ENCODE measurements at places on chromosomes 5 and 9.

DNA sequence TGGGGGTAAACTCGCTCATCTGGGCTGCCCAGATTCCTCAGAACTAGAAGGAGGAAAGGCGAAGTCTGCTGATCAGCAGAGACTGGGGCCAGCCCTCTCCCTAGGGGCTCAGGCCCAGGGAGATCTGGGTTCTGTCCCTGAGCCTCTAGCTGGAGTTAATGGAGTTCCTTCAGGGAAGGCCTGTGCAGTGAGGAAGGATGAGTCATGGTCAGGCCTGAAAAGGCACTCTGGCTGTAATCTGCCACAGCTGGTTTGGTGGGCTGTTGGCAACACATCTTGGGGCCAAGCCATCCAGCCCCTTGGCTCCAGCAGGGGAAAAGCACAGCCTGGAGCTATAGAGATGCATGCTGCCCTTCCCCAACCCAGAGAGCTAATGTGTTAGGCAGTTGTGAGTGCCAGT is 459.6 kb downstream of the PRELID2 start:
- no peak for DNase-seq

GRCh38 chr5:142876817-142877216 is 106.6 kb downstream of the ARHGAP26 start:
- DNase-seq, result no peak

- DNase-seq, result no peak
Measured at GRCh38 chr9:124218987-124219461, 38.7 kb upstream of the NEK6 start.

- DNase-seq, result peak; percentile 20
Measured at GRCh38 chr9:36738318-36738976, 165.8 kb downstream of the MELK start.

- no peak for DNase-seq
Measured at GRCh38 chr5:159497221-159497620, 166.9 kb upstream of the IL12B start.

DNA sequence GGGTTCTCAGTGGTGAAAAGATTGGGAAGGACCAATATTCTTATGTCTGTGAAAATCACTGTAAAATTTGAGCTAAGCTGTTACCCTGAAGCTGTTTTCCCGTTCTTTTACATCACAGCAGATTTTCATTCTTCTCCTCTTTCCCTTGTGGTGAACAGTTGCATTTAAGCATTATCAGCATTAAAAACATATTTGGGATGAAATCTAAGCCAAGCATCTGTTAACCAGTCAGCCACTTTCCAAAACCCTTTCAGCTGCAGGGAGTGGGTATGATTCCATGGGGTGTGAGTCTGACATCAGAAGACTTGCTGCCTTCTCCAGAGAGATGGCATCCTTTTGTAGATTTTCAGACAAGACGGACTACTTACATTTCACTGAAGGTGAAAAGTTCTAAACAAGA is 97.2 kb downstream of the TRIO start:
- peak; percentile 36 for DNase-seq

GRCh38 chr5:132540764-132541163 is 2.6 kb downstream of the IL5 start:
- no peak for DNase-seq

GRCh38 chr5:31196309-31196708 is 2.8 kb downstream of the CDH6 start:
- DNase-seq, result peak; percentile 52

DNA sequence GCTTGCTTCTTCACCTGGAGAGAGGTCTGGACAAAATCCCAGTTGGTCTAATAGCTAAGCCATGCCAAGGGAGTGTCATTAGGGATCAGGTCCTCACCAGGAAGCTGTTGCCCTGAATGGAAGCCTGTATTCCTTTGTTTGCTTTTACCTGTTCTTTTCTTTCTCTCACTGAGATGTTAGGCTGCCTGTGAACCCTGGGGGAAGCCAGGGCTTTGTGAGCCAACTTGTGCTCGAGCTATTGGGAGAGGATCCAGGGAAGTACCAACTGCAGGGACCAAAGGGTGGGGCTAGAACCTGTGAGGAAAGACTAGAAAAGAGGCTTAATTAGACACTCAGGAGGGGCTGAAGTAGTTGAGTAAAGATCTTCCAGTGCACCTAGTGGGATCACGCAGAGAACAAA is 451.2 kb upstream of the TLE4 start:
- no peak for DNase-seq

DNA sequence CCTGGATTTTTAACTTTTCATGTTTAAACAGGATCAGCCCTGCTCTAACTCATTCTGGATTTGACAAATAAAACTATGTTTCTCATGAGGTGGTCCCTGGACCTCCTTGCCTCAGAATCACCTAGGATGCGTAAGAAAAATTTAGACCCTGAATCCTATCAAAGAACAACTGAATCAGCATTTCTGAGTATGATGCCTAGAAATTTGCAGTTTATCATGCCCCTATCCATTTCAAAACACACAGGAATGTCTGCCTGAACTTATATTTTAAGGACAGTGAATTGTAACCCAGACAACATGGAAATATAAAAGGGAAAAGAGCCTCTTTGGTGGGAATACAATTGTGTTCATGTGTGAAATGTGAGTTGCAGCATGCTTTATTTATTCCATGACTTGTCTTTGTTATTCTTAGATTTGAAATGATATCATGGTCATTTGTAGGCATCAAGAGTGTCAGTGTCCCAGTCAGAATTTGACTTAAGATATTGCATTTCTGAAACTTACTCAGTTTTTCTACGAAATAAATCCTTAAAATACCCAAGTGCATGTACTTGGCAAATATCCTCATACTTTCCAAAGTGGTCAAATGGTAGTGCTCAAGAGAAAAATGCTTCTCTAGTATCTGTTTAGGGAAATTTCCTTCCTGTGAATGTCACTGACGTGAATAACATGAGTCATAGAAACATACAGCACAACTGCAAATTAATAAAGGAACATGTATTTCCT is 144.3 kb downstream of the GIN1 start:
- peak; percentile 63 for DNase-seq

DNA sequence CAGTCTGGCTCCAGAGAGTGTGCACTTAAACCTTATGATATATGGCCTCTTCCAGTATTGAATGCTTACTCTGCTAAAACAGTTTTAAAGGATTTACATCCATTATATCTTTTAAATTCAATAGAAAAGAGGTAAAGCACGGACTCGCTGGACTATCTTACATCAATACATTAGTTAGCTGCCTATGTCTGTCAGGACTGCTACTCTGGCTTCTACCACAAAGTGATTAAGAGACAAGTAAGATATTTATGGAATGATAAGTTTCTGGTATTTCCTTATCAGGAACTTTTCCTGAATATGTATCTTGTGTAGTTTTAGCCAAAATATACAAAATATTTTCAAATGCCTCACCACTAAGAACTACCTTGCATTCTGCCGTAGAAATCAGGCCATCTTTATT is 295.1 kb downstream of the ISL1 start:
- no peak for DNase-seq

DNA sequence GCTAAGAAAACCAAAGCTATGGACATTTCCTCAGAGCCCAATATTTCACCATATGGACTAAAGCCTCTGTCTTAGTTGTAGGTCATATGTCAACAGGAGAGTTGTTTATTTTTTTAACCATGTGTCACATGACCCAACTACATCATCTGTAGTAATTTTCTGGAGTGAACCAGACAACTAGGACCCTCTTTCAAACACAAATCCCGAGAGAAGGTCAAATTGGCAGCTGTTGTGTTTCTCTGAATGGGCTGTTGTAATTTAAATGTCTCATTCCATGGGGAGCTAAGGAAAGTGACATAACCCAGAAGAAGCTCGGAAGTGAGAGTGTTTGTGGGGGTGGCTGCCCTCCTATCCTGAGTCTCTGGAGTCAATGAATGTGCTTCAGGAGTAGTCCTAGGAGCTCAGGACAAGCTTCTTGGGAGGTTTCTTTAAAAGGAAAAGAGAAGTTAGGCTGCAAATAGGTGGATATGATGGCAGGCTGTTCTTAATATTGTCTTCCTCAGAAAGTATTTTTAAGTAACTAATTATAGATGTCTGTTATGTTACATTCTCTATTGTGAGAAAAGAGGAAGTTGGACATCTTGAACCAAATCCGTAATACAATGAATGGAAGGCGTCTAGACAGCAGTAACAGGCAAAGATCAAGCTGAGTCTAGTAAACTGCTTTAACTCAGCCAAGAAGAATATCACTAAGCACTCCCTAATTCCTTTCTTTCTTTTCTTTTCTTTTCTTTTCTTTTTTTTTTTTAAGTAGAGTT is 50.1 kb downstream of the TMEM167A start:
- DNase-seq, result no peak

DNA sequence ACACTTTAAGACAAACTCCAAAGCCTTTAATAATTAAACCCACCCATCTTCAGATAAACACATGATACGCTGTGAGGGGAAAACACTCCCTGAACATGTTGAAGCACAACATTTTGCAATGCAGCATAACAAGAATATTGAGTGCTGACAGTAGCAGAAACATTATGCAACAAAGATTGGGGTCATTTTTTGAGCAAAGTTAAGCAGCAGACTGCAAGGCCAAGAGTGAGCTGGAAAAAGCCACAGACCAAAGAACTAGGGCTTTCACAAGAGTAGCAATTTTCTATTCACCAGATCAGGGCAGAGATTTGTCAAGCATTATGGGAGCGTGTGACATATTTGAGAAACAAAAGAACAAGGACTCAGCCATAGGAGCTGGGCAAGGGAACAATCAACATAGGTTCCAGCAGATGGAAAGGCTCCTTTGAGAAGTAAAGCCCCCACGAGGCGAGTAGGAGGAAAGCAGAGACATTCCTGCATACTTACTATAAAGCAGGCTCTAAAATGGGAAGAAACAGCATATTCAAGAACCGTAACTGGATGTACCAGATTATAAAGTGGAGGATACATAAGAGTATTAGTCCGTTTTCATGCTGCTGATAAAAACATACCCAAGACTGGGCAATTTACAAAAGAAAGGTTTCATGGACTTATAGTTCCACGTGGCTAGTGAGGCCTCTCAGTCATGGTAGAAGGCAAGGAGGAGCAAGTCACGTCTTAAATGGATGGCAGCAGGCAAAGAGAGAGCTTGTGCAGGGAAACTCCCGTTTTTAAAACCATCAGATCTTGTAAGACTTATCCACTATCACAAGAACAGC is 4.8 kb upstream of the TTC23L start:
- no peak for DNase-seq

DNA sequence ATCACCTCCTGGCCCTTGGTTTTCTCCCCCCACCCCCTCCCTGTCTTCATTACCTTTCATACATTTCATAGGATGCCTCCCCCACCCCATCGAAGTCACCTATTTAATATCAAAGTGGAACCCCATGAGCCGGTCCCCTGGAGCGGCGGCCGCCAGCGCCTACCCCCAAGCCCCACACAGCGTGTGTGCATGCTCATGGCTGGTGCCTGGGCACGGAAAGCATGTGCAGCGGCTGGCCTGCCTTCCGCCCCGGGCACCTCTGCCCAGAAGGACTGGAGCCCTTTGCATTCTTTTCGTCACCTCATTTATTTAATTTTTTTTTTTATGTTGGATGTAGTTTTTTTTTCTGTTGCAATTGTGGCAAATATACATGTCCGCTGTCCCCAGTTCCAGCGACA is 116.2 kb downstream of the WNK2 start:
- no peak for DNase-seq

DNA sequence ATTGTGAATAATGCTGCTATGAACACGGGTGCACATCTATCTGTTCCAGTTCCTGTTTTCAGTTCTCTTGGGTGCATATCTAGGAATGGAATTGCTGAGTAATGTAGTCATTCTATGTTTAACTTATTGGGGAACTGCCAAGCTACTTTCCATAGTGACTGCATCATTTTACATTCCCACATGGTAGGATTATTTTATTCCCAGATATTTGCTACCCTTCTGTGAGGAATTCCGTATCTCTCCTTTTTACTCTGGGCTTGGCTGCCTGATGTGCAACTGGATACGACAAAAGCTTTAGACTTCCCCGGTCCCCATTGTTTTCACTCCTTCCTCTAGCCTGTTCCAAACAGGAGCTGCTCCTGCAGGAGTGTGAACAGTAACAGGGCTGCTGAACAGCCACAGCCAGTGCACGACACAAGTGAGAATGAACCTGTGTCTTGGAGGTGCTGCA is 7.2 kb downstream of the TAS2R1 start:
- DNase-seq, result peak; percentile 84

DNA sequence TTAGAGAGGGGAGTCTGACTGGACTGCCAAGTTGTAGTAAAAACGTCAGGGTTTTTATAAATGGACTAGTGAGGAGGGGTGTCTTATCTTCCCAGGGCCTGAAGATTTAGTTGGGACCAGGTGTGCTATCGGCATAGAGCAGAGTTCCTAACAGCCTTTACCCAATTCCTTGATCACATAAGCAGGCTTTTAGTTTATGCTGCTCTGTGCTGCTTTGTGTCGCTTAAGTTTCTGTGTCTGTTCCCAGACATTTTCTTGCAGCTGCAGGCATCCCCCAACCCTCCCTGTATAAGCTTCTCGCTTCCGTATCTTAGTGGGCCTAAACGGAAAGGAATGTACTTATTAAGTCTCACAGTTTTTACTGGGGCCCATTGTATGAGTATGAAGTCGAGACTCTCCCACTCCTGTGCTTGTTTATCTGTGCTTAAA is 2.6 kb upstream of the SMC5 start:
- peak; percentile 89 for DNase-seq

- no peak for DNase-seq
Measured at GRCh38 chr9:27362447-27363210, 65.7 kb upstream of the EQTN start.

- no peak for DNase-seq
Measured at GRCh38 chr5:94736498-94736897, 118.0 kb downstream of the SLF1 start.

- DNase-seq, result peak; percentile 69
Measured at GRCh38 chr5:169094586-169095409, 206.1 kb downstream of the SLIT3 start.

GRCh38 chr9:89825669-89826068 is 220.9 kb downstream of the GADD45G start:
- DNase-seq, result no peak

Measured in astrocyte (in vitro differentiated cells and primary cell).